ENCODE measurements at places on chromosomes 6 and 20.
A peak's percentile ranks its signal among the peaks of the same experiment; 100 is the strongest.

DNA sequence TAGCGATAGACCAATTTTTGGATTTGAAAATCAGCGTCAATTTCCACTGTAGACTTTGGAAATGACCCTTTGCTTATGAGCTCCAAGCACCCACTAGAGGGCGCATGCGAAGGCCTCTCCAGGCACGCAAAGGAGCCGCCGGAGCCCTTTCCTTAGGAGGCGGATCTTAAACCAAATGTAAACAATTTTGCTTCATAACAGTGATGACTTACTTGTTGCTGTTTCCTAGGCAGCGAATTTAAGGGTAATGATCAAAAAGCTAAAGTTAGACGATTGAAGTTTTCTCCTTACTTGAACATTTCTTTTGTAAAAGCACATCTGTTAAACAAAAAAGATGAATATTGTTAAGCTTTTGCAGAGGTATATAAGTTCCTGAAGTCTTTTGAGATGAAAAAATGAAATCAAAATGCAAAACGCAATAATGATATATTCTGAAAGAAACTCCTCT lies 29.2 kb upstream of the EXOC2 start:
- DNase-seq: peak; percentile 32

GRCh38 chr20:19301843-19302242 lies 89.4 kb downstream of the SLC24A3 start:
- DNase-seq: no peak

- DNase-seq: no peak
Measured at GRCh38 chr20:35027301-35027700, 65.3 kb downstream of the TRPC4AP start.

GRCh38 chr20:49585585-49586245 lies 17.8 kb upstream of the PTGIS start:
- DNase-seq: no peak

DNA sequence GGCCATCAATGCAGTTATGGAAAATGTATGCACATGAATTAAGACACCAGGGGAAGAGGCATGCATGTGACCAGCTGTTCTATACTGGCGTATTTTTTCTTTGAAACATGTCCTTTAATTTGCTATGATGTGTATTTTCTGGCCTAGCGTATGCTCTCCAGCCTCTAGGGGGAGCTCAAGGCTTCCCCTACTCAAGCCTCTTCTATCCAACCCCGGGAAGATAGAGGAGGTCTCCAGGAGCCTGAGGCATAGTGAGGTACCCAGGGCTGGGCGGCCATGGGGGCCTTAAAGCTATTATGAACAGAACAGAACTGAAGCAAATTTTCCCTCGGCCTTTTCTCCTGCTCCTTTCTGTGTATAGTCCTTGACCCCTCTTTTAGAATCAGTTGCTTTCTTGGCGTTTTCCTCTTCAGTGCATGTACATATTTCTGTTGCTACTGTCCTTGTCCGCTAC lies 528.9 kb downstream of the MAFB start:
- no peak for DNase-seq

DNA sequence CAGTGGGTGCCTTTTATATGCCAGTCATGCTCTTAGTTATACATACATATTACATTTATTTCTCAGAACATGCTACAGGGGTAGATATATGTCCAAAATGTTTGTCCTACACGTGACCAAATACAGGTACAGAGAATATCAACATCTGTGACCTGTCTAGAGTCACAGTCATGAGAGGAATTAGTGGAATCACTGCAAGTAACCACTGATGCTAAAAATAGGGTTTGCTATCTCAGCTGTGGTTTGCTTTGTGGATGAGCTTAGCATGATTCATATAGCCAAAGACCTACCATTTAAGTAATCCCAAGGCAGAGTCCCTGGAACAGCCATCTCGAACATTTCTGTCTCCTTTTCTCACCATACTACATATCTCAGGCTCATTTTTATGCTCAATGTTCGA lies 32.3 kb downstream of the GSTA3 start:
- no peak for DNase-seq

DNA sequence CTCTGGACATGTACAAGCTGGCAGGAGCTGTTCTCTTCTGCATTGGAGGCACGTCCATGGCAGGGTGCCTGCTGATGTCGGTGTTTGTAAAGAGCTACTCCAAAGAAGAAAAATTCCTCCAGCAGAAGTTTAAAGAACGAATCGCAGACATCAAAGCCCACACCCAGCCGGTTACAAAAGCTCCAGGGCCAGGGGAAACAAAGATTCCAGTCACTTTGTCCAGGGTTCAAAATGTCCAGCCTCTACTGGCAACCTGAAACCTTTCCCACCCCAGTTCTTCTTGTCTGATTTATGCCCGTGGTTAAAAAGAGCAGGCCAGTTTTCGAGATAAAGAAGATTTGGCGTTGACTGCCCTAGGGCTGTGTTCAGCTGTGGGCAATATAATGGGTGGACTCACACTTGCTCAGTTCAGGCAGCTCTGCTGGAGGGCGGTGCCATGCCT lies 19.7 kb downstream of the NRSN1 start:
- no peak for DNase-seq

- DNase-seq: peak; percentile 65
Measured at GRCh38 chr6:136607932-136608772, 57.9 kb upstream of the MAP7 start.

DNA sequence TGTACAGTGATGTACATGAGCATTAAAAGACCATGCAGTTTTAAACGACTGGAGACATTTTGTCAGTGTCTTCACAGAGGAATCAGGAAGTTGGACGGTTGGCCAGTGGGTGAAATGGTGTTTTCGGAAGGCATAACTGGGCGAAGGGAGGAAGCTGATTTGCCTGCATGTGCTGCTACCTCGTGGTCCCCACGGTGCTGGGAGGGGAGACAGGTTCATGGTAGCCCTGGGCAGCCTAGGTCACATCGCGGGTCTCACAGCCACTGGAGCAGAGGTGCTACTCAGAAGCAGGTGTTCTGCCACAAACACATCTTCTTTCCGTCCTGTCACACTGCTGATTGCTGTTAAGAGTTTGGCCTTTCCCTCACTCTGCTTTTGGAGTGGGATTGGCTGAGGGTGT lies 35.2 kb downstream of the HIVEP1 start:
- DNase-seq: no peak

DNA sequence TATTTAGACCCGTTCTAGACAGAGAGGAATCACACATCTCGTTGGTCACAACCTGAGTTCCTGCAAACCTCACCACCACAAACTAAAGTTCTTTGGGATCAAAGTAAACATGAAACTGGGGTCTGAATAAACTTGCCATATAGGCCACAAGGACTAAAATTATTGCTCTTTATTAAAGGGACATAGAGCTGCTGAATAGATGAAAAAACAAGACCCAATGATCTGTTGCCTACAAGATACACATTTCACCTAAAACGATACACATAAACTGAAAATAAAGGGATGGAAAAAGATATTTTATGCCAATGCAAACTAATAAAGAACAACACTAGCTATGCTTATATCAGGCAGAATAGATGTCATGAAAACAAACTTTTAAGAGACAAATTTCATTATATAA lies 623.0 kb downstream of the TBC1D32 start:
- no peak for DNase-seq

GRCh38 chr20:31833130-31833930 lies 12.1 kb downstream of the FOXS1 start:
- peak; percentile 45 for DNase-seq

- no peak for DNase-seq
Measured at GRCh38 chr6:156866220-156867015, 89.2 kb downstream of the ARID1B start.

- no peak for DNase-seq
Measured at GRCh38 chr6:43020847-43021246, 576 bp upstream of the RRP36 start.

DNA sequence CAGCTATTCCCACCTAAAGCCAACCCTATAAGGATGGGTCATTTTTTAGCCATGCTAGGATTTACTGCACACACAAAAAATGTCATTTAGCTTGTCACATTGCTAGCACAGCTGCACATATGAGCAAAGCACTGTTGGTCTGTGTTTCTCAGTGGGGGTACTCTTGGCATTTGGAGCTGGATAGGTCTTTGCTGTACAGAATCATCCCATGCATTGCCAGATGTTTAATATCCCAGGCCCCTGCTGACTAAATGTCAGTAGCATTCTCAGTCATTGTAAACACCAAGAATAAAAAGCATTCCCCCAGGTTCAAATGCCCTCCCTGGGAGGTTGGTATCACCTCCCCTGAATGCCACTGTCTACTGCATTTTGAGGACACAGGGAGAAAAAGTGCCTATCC lies 14.6 kb upstream of the LTV1 start:
- DNase-seq: no peak

- no peak for DNase-seq
Measured at GRCh38 chr6:131161987-131162386, 26.7 kb downstream of the AKAP7 start.

GRCh38 chr6:37845930-37846329 lies 26.4 kb downstream of the ZFAND3 start:
- DNase-seq: no peak

DNA sequence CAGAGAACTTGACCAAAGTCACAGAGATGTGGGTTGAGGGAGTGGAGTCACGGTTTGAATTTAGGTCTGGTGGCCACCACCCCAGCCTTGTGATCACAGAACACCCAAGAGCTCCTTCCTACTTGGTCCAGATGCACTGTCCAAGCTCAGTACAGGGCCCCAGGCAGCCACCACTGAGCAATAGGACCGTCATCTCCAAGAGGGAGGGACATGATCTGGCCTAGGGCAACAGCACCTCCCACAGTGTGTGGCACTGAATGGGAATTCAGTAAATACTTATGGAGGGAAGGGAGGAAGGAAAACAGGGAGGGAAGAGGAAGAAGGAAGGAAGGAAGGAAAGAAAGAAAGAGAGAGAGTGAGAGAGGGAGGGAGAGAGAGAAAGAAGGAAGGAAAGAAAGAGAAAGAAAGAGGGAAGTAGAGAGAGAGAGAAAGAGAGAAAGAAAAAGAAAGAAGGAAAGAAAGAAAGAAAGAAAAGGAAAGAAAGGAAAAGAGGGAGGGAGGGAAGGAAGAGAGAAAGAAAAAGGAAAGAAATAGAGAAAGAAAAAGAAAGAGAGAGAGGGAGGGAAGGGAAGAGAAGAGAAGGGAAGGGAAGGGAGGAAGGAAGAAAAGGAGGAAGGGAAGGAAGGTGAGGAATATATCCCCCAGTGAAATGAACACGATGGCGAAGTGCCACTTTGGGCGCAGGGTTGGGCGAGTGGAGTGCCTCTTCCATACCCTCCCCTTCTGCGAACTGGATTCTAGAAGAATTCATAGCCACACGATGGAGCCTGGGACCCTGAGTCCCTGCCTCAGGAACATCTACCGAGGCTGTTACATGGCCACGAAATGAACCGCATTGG lies 243.7 kb downstream of the TFAP2C start:
- no peak for DNase-seq

GRCh38 chr6:138115201-138115600 lies 8.0 kb upstream of the PERP start:
- DNase-seq: no peak

- no peak for DNase-seq
Measured at GRCh38 chr20:57683881-57684807, 25.7 kb downstream of the PMEPA1 start.

- DNase-seq: no peak
Measured at GRCh38 chr6:135202836-135203235, 21.7 kb downstream of the MYB start.

- DNase-seq: no peak
Measured at GRCh38 chr6:72283571-72283970, 338.3 kb upstream of the KCNQ5 start.

- DNase-seq: no peak
Measured at GRCh38 chr6:44630125-44631028, 242.9 kb downstream of the CDC5L start.

DNA sequence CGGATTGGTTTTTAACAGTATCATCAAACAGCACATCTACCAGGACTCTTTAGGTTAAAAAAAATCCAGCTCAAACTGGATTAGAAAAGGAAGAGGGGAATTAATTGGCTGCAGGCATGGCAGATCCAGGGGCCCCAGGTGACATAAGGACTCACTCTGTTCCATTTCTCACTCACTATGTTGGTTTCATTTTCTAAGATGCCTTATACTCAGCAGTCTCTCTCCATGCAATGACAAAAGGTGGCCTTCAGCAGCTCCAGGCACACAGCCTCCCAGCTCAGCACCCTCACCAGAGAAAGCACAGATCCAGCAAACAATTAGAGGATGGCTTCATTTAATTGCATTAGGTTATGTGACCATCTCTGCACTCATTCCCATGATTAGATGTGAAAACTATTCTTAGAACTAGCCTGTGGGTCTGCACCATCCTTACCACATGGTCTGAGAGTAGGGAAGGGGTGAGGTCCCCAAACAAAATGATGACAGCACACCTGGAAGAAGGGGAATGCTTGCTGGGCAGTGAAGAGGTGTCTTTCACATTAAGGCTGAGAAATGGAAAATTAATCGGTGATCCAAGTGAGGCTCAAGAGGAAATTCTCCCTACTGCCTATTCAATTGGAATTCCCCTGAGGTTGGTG lies 243.1 kb downstream of the CDH26 start:
- DNase-seq: no peak

- DNase-seq: no peak
Measured at GRCh38 chr6:88869263-88870020, 94.0 kb downstream of the RNGTT start.

DNA sequence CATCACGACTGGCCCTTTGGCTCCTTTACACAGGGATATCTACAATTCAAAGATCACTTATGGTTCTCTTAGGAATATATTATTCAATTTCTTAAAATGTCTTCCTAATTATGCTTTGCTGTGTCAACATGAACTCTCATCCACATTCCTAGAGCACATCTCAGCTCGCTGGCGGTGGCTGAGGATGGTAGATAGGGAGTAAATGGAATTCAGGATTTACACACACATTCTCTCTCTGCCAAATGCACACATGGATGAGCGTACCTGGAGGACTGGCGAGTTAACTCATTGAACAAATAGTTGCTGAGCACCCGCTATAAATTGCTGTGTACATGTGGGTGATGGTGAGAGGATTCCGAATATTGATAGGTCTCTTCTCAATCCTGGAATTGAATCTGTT lies 4.8 kb upstream of the MRPS10 start:
- DNase-seq: no peak

GRCh38 chr20:48820649-48820973 lies 7.2 kb downstream of the PREX1 start:
- no peak for DNase-seq

- DNase-seq: no peak
Measured at GRCh38 chr6:24205020-24205492, 79.0 kb downstream of the NRSN1 start.

- DNase-seq: no peak
Measured at GRCh38 chr6:18439581-18439980, 52.4 kb downstream of the RNF144B start.

DNA sequence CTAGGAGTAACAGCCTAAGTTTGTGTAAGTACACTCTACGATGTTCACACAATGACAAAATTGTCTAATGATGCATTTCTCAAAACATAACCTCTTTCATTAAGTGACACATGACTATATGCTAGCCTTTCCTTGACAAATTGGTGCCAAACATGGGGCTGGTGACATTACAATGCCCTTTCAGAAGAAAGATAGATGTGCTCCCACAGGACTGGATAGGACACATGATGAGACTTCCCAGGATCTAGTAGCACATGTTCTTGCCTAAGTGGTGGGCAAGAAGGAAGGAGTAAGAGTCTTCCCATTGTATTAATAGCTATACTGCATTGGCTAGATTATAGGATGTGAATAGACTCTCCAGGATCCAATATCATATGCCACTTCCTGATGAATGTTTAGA lies 21.5 kb downstream of the ZKSCAN3 start:
- DNase-seq: no peak

- DNase-seq: no peak
Measured at GRCh38 chr6:2187826-2188225, 57.6 kb downstream of the GMDS start.

- no peak for DNase-seq
Measured at GRCh38 chr6:7763881-7764280, 38.0 kb downstream of the BMP6 start.
